ENCODE measurements at places on chromosomes 16 and 17. TPM values are rescaled to one million over a fixed set of nuclear protein-coding genes. Genes with fewer than 3 reads are reported as not detected.

The PRSS27 gene
- 0.75 TPM for total RNA-seq

The TRPV2 gene
- total RNA-seq, result 62.5 TPM

The TAC4 gene
- not detected for total RNA-seq

The CACNB1 gene
- 12.1 TPM for total RNA-seq

The TSR3 gene
- total RNA-seq, result 102 TPM

The KRTAP4-5 gene
- total RNA-seq, result not detected

The FBXO39 gene
- total RNA-seq, result 0.33 TPM

The HAP1 gene
- total RNA-seq, result under 0.01 TPM

The C16orf86 gene
- 3.4 TPM for total RNA-seq

The ADAD2 gene
- total RNA-seq, result not detected

The CMTM1 gene
- 1.2 TPM for total RNA-seq

The ASGR1 gene
- 1.3 TPM for total RNA-seq

The ITGA2B gene
- total RNA-seq, result 1.7 TPM

The HEATR9 gene
- not detected for total RNA-seq

The NUTF2 gene
- 98.3 TPM for total RNA-seq

The ITGAL gene
- total RNA-seq, result not detected

The MINK1 gene
- 20.0 TPM for total RNA-seq

The KRTAP4-2 gene
- total RNA-seq, result not detected

The OTOP3 gene
- total RNA-seq, result not detected

The CD300E gene
- total RNA-seq, result not detected

The MILR1 gene
- total RNA-seq, result 16.4 TPM

The CRISPLD2 gene
- 5.4 TPM for total RNA-seq

The PPM1D gene
- 6.1 TPM for total RNA-seq

The ST6GALNAC1 gene
- not detected for total RNA-seq

The CUEDC1 gene
- 6.1 TPM for total RNA-seq

The KIF2B gene
- total RNA-seq, result not detected

The ABCC1 gene
- 40.7 TPM for total RNA-seq

The CALB2 gene
- 0.50 TPM for total RNA-seq

The PRCD gene
- 2.4 TPM for total RNA-seq

The TRIM65 gene
- total RNA-seq, result 23.8 TPM

The CHST4 gene
- total RNA-seq, result not detected

The BRICD5 gene
- total RNA-seq, result 4.9 TPM

The DNAH9 gene
- total RNA-seq, result not detected

The MIF4GD gene
- 8.3 TPM for total RNA-seq

The STAT5B gene
- 31.9 TPM for total RNA-seq

The ZBTB4 gene
- 14.8 TPM for total RNA-seq

The SLFN12L gene
- total RNA-seq, result 0.11 TPM

The ENKD1 gene
- 20.4 TPM for total RNA-seq

The NLRP1 gene
- total RNA-seq, result 21.5 TPM

The BAIAP3 gene
- total RNA-seq, result 0.33 TPM

The CBX2 gene
- total RNA-seq, result 2.3 TPM

The APOBR gene
- total RNA-seq, result not detected

The IL32 gene
- total RNA-seq, result 1.9 TPM

The WFIKKN2 gene
- under 0.01 TPM for total RNA-seq

The CCP110 gene
- 17.8 TPM for total RNA-seq

The PYDC1 gene
- total RNA-seq, result not detected

The PHOSPHO1 gene
- total RNA-seq, result not detected

The DNAI2 gene
- total RNA-seq, result not detected

The PRSS8 gene
- total RNA-seq, result not detected

The RHBDL1 gene
- total RNA-seq, result 5.9 TPM

Measured in uterine smooth muscle cell (primary cell).